ENCODE measurements at places on chromosomes 3 and 15.
A peak's percentile ranks its signal among the peaks of the same experiment; 100 is the strongest.

GRCh38 chr3:183300996-183301562 is 48.0 kb downstream of the B3GNT5 start:
- no peak for DNase-seq

- no peak for DNase-seq
Measured at GRCh38 chr3:43117257-43117656, 11.4 kb upstream of the POMGNT2 start.

- no peak for DNase-seq
Measured at GRCh38 chr15:72781631-72782030, 1.9 kb downstream of the ADPGK start.

DNA sequence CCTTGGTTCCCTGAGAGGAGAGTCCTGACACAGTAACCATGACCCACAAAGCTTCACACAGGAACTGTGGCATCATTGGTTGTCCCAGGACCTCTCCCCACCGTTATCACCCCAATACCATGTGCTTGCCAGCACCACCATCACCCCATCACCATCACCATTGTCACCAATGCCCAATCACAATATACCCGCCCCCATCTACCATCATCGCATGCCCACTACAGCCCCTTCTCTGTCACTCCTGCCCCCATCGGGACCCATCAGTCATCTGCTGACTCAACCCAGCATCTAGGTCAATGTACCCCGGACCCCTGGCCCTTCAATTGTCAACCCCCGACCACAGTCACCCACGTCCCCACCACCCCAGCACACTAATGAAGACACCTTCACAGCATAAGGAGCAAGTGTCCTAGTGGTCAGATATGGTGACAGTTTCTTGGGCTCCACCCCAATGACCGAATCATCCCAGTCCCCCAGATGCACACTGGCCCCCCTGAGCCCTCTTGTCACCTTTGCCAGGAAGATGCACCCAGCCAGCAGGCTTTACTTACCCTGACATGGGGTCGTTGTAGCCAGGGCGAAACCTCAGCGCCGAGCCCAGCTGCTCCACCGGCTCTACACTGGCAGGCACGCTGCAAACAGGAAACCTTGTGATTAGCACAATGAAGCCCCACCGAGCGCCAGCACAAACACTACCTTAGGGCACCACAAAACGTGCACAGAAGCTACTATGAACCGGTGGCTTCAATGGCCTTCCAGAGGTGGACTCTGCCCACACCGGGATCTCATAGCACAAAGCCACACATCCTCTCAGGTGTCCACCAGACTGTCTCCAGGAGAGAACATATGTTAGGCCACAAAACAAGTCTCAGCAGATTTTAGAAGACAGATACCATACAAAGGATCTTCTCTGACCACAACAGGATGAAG is 25.1 kb downstream of the SHISA5 start:
- no peak for DNase-seq

- no peak for DNase-seq
Measured at GRCh38 chr3:101379658-101380376, 59.4 kb upstream of the IMPG2 start.

- DNase-seq: no peak
Measured at GRCh38 chr15:68802373-68802772, 18.3 kb downstream of the ANP32A start.

DNA sequence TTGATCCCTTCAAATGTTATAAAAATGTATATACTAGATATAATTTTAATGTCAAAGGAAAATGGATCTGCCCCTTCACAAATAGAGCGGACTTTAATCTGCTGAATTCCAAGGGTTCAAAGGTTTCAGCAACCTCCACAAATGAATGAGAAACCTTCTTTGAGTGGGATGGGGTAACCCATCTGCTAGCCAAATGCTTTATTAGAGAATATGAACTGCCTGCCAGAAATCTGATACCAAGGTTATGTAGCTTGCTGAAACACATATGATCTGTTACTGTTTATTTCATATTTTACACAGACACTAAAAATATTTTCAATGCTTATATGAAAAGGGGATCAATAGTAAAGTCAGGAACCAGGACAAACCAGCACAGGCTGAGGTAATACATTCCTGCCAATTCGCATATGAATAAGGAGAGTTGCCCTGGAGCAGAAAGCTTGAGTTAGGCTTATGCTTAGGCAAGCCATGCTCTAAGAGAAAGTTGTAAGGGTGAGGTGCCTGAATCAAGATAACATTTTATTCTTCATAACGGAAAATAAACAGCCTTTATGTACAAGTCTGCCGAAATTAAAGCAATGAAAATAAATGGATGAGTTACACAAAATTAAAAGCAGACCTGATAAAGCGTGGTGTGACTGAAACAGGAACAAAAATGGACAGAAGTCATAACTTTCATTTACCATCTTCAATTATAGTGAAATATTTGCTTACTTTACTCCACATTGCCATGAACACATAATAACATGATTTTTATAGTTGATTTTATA is 26.5 kb downstream of the PLOD2 start:
- no peak for DNase-seq

DNA sequence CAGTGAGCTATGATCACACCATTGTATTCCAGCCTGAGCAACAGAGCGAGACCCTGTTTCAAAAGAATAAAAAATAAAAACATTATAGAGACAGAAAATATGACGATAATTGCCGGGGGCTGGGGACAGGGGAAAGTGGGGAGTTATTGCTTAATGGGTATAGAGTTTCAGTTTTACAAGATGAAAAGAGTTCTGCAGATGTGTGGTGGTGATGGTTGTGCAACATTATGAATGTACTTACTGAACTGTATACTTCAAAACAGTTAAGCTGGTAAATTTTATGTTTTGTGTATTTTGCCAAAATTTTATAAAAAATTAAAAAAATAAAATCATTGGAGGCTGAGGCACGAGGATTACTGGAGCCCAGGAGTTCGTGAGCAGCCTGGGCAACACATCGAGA is 24.8 kb upstream of the ZNF774 start:
- DNase-seq: no peak

DNA sequence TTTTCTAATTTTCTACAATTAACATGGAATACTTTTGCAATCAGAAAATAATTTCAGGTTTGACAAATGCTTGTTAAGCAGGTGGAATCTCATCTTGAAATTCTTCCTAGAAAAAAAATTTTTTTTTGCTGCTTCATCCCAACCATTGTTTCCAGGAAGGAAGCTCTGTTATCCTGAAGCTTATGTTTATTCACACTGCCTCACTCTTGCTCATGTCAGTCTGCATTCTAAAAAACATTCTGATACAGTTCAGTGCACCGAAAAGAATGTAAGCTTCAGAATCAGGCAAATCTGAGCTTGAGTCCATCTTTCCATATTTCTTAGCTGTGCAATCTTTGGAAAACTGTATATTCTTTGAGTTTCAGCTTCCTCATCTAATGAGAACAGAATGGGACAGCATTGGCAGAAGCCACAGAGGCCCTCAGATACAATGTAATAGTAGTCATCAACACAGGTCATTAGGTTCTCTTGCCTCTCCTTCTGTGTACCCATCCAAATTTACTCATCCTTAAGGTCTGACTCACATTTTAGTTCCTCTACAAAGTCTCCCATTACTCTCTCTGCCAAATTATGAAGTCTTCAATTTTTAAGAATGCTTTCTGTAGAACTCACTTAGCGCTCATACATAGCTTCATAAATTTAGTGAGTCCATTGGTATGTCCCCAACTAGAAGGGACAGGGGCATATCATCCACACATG is 881.8 kb upstream of the NR2F2 start:
- DNase-seq: no peak

DNA sequence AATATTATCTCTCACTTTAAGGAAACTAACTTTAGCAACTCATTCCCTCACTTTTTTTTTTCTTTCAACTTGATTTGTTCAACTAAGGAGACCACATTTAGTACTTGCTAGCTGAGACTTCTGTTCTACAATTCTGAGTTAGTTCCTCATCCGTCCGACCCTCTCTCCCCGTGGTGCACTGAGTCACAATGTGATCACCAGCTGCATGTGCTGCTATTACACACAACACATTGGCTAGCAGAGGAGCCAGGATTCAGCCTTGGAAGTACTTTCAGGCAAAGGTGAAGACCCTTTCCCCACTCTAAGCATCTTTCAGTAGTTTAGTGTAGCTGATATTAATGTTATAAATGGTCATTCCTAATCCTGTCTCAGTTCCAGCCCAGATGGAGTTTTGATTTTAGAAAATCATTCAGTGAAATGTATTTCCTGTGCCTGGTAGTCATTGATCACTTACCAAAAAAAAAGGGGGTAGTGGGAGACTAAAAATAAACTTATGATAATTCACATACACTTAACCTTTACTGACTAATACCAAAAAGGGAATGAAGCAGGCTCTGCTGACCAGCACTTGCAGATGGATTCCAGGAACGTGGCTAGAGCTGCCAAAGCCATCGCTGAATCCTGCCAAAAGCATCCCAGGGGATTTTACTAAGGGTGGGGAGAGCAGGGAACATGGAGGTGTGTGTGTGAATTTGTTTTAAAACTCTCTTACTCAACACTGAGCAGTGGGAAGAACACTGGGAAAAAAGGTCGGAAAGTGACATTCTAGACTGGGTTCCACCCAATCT is 424.8 kb downstream of the LPP start:
- no peak for DNase-seq

DNA sequence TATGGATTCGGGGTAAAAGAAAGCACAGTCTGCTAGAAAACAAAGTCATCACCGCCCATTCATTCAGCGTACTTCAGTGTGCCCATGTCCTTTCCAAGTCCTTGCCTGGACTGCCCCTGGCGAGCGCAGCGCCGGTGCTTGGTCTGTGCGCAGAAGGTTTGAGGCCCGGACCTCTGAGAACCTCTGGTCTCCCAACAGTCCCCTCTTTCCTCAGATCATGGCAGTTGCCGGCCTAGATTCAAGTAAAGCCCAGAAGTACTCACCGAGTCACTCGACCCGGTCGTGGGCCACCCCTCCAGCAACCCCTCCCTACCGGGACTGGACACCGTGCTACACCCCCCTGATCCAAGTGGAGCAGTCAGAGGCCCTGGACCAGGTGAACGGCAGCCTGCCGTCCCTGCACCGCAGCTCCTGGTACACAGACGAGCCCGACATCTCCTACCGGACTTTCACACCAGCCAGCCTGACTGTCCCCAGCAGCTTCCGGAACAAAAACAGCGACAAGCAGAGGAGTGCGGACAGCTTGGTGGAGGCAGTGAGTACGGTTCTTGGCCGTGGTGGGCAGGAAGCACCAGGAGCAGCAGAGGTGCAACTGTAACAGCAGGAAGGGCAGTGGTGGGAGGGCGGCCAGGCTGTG is 36.3 kb downstream of the CHDH start:
- DNase-seq: peak; percentile 85

DNA sequence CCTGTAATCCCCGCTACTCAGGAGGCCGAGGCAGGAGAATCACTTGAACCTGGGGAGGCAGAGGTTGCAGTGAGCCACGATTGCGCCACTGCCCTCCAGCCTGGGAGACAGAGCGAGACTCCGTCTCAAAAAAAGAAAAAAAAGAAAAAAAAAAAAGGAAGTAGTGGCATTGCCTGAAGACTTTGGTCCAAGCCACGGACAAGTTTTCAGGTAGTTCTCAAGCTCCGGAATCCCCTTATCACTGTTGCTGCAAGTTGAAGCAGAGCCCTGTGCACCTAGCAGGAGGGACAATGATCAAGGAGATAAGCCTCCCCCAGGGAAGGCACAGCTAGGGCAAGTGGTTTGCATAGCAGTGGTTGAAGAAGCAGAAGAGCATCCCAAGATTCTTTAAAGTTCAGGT is 97.6 kb downstream of the MEX3B start:
- no peak for DNase-seq

DNA sequence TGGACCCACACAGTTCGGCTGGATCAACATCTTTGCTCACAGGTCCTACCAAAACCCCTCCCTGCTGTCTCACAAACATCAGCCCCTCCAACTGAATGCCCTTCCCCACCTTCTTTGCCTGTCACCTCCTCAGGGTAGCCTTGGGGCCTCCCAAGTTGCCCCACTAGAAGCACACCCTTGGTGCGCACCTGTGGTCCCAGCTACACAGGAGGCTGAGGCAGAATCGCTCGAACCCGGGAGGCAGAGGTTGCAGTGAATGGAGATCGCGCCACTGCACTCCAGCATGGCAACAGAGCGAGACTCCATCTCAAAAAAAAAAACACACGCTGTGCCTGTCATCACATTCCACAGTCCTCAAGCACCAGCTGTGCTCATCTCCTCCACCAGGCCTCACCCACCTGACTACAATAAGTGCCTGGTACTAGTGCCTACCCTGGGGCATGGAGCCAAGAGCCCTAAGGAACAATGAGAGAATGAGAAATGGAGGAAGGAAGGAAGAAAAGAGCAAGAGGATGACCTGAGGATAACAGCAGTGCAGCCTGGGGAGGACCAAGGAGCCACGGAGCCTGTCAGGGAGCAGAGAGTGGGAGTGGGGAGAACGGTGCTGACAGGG is 26.0 kb downstream of the RPN1 start:
- DNase-seq: peak; percentile 15

DNA sequence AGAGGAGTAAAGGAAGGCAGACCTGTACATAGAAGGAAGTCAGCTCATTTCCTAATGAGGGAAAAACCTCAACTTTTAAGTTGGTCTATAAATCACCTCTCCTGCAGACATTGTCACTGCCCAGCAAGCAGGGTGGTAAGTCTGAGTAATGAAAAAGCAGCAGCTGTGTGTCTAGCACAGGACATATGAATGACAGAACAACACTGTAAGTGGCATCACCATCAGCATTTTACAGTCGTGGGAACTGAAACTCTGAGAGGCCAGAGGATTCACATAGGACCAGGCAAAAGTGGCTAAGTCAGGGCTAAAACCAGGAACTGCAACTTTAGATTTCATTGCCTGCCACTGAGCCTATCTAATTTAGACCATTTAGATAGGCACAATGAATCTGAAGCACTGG is 235.6 kb downstream of the CLSTN2 start:
- no peak for DNase-seq

DNA sequence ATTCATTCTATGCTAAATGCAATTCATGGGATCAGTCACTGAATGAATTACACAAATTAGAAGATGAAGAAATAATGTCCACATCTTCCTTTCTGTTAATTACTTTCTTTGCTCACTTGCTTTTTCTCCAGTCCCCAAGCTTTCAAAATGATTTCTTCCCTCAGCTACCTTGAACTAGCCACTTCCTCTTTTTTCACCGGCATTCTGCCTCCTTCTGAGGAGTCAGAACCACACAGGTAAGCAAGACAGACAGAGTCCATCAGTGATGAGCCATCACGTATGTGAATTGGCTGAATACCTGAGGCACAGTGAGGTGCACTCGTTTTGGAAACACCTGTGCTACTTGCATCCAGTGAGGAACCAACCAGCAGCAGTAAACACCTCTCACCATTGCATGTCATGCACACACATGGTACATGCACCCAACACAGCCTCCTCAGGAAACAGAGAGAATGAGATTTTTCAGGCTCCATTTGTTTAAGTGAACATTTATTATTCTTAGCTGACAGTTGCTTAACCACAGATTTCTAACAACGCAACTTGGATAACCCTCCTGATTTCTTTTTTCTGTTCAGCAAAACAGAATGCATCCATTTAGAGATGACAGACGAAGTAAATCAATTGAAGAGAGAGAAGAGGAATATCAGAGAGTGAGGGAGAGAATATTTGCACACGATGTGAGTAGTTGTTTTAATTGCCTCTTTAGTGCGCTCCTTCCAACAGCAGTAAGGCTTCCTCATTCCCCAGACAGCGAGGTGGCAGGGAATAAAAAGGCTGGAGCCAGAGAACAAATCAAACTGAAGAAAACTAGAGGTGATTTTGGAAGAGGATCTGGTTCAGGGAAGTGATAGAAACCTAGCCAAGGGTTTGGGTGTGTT is 69.3 kb downstream of the ARPP21 start:
- no peak for DNase-seq

GRCh38 chr15:44028349-44028748 is 166.7 kb downstream of the FRMD5 start:
- no peak for DNase-seq

Data from posterior cingulate gyrus (tissue), 11 donors.